ENCODE measurements at places on chromosomes 16 and 17.

GRCh38 chr17:31433811-31434726 lies 42.6 kb downstream of the RAB11FIP4 start:
- no peak for DNase-seq

- peak; percentile 87 for DNase-seq
These were observed 3.9 kb downstream of the RAI1 start for GRCh38 chr17:17684906-17685774.

GRCh38 chr17:17831208-17832031 lies 5.4 kb downstream of the SREBF1 start:
- DNase-seq: no peak

DNA sequence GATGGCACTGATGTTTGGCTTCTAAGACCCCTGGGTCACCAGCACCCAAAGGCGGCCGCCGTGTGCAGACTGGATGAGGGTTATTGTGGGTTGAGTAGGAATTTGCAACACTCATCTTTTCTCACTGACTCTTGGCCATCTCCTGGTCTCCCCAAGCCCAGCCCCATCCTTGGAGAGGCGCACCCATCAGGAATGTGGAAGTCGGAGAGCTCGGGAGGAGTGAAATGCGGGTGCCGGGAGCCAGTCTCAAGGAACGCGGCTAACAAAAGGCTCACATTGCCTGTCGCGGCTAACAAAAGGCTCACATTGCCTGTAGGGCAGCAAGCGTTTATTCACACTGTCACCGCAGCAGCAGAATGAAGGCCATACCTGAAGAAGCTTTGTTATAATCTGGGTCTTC lies 248.6 kb downstream of the FOXL1 start:
- DNase-seq: no peak

DNA sequence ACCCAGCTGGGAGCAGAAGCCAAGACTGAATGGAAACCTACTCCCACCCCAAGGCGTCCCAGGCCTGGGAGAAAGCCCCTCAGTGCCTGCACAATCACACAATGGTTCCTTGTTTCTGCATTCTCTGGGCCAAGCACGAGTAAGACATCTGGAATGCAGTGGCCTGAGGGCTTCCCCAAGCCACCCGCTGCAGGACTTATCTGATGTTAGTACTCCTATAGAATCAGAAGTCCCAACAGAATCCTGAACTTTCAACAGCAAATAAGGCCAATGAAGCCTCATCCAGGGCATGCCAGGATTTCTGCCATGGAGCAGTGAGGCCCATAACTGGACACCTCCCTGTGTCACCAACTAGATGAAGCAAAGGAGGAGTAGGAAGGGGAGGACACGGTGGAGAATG lies 28.6 kb downstream of the MYO18A start:
- no peak for DNase-seq

DNA sequence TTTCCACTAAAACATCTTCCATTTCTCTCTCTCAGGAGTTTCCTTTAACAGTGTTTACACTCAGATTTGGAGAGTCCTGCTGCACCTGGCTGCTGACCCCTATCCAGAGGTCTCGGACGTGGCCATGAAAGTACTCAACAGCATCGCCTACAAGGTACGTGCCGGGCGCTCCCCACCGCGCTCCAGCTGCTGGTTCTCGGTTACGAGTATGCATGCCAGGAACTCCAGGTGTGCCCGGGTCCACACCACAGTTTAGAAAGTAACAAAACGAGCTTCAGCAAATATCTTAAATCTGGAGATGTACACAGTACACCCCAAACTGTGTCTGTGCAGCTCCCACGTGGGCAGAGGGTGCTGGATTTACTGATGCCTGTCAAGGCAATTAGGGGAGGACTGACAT lies 82.9 kb upstream of the CHMP6 start:
- DNase-seq: no peak

- DNase-seq: no peak
These were observed 6.9 kb downstream of the ZNF469 start for GRCh38 chr16:88389621-88390160.

DNA sequence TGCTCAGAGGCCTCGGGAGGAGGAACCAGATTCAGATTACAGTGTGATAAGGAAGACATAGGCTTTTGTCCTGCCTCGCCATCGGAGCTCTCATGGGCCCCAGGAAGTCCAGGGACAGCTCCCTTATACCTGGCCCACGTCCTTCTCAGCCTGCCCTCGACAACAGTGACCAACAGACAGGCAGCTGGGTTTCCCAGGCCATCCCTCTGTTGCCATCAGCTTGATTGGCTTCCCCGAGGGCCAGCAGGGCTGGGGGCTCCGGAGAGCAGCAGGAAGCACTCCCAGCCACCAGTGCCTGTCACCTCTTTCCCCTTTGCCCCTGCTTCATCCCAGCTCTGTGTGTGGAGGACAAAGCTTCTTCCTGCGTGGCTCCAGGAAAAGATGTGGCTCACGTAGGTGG lies 17.6 kb downstream of the CD300A start:
- no peak for DNase-seq

DNA sequence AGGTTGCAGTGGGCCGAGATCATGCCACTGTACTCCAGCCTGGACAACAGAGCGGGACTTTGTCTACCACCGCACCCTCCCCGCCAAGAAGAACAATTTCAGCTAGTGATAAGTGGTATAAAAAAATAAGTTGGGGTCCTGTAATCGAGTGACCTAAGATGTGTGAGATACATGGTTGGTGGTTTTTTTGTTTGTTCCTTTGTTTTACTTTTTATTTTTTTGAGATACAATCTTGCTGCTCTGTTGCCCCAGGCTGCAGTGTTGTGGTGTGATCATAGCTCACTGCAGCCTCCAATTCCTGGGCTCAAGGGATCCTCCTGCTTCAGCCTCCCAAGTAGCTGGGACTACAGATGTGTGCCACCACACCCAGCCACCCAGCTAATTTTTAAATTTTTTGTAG lies 58.7 kb downstream of the PITPNC1 start:
- DNase-seq: no peak

GRCh38 chr16:68331879-68332410 lies 21.1 kb downstream of the PRMT7 start:
- no peak for DNase-seq

- no peak for DNase-seq
These were observed 676.6 kb downstream of the CDH11 start for GRCh38 chr16:64445245-64445644.

DNA sequence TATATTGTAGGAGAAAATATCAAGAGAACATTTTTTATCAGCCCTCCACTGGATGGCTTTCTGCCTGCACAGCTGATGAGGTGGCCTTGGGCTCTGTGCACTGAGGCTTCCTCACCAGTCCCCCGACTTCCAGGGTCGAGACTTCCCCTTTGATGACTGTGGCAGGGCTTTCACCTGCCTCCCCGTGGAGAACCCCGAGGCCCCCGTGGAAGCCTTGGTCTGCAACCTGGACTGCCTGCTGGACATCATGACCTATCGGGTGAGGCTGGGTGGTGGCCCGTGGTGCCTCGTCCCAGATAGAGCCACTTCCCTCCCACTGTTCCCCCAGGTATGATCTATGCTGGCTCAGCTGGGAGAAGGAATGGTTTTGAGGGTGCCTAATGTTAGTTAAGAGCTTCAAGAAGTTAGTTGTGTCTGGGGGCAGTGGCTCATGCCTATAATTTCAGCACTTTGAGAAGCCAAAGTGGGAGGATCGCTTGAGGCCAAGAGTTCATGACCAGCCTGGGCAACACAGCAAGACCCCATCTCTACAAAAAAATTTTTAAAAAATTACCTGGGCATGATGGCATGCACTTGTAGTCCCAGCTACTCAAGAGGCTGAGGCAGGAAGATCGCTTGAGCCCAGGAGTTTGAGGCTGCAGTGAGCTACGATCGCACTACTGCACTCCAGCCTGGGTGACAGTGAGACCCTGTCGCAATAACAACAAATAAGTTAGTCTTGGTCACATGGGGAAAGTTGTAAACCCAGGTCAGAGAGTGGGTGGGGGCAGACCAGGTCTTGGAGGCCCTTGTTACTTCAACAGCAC lies 11.8 kb downstream of the FCSK start:
- DNase-seq: no peak

GRCh38 chr17:73647772-73648542 lies 3.7 kb upstream of the SDK2 start:
- no peak for DNase-seq

- no peak for DNase-seq
These were observed 7.7 kb downstream of the MINK1 start for GRCh38 chr17:4840893-4841242.

DNA sequence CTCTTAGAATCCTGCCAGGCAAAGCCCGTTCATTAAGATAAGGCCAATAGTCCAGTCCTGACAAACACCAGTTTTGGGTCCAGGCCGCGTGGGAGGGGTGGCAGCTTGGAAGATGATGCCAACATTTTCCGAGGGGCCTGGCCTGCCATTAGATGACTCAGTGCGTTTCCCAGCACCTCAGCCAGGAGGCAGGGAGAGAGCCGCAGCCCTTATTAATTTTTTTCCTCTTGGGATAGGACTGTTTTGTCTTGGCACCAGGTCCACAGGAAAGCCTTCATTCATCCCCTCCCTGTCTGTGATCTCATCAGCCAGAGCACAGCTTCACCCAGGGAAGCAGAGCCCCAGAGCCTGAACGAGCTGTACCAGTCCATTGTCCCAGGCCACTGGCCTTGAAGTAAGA lies 4.7 kb upstream of the NDEL1 start:
- no peak for DNase-seq

DNA sequence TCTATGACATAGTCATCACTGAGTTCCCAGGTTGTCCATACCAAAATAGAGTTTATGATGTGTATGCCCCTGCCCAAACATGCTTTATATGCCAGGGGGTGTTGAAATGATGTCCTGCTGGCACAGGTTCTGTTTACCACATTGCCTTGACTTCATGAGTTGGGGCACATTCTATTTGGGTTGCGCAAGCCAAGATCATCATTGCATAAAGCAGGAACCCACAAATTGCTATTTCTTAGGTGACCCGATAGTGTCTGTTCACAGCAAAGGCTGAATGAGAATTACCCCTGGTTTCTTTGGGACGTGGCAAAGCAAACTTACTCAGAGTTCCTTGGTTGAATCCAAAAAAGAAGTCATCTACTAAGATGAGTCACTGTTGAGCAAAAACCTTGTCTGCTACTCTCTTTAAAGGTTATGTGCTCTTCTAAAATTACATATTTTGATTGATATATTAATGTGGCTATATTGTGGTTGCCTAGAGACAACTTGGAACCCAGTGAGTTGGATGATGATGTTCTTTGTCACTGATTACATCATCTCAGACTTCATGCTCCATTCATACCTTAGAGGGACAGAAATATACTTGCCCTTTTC lies 912.6 kb upstream of the SOX9 start:
- no peak for DNase-seq

DNA sequence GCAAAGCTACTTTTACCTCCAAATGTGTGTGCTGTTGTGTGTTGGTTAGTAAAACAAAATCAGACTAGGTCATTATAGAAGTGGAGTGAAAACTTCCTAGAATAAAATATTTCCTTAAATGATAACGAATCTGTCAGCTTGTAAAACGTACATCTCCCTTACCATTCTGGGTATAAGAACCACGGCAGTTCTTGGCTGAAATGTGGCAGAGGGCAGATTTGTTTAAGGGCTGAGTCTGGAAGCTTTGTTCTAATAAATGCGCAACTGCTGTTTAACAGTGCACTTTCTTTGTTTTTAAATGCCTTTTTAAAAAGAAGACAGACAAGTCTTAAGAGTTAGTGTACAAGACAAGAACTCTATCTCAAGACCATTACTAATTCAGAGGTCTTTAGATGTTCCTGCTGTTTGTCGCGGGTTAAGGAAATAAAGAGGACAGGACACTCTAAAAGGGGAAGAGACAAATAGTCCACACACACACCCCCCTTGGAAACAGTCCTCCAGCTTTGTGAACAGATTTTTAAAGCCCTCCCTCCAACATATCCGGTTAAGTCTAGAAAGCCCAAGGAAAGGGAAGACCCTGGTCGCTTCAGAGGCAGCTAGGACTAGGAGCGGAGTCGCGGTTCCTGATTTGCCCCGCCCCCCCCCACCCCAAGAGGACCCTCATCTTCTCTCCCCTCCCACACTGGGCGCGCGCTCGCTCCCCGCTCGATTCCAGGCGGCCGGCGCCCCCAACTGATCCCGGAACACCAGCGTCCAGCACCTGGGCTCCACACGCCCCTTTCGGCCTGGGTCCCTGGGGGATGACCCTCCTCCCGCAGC lies 658 bp downstream of the SYNRG start:
- peak; percentile 36 for DNase-seq

GRCh38 chr16:87764600-87765472 lies 950 bp downstream of the KLHDC4 start:
- DNase-seq: no peak

GRCh38 chr17:21210411-21211076 lies 3.4 kb downstream of the TMEM11 start:
- DNase-seq: peak; percentile 28

DNA sequence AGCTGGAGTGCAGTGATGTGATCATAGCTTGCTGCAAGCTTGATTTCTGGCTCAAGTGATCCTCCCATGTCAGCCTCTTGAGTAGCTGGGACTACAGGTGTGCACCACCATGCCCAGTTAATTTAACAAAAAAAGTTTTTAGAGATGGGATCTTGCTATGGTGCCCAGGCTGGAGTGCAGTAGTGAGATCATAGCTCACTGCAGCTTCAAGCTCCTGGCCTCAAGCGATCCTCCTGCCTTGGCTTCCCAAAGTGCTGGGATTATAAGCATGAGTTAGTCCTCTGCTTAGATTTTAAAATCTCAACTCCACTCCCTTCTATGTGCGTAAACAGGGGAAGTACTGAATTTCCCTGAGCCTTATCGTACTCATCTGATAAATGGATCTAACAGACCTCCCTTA lies 6.3 kb downstream of the RABEP2 start:
- no peak for DNase-seq

- no peak for DNase-seq
These were observed 40.9 kb upstream of the RBFOX3 start for GRCh38 chr17:79651761-79652160.

DNA sequence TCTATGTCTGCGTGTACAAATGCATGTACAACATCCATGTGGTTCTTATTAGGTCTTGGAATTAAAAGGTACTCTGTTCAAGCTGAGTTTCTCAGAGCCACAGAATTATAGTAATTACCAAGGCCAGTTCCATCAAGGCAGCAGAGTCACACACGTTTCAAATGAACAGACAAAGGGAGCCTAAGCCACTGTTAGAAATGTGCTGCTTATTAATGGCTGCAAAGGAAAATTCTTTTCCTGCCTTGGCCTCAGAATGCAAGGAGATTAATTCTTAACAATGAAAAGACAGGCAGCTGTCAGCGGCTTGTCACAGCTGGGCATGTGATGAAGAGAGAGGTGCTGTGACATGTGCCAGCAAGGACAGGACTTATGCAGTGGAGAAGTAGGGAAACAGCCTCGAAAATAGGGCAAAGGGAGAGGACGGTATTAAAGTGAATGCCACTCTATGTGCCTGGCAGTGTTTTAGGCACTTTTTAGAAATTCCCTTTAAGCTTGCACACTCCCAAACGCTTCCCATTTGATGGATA lies 100.1 kb upstream of the CLEC3A start:
- no peak for DNase-seq

GRCh38 chr17:40317345-40317873 lies 8.4 kb downstream of the RARA start:
- DNase-seq: peak; percentile 59
